ENCODE measurements at places on chromosomes 7 and 10.

DNA sequence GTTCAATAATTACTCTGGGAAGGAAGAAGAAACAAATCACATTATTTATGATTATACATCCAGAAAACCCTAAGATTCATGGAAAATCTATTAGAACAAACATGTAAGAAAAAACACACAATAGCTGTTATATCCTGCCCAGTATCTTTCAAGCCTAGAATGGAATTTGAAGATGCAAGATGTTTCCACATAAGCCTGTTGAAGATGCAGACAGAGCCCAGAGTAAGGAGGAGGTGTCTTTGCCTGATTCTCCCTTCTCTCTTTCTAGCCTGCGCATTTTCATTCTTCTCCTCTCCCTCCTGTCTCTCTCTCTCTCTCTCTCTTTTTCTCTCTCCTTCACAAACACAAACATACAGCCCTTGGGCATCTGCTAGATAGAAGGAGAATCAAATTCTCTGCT lies 170.1 kb upstream of the INHBA start:
- DNase-seq, result no peak

DNA sequence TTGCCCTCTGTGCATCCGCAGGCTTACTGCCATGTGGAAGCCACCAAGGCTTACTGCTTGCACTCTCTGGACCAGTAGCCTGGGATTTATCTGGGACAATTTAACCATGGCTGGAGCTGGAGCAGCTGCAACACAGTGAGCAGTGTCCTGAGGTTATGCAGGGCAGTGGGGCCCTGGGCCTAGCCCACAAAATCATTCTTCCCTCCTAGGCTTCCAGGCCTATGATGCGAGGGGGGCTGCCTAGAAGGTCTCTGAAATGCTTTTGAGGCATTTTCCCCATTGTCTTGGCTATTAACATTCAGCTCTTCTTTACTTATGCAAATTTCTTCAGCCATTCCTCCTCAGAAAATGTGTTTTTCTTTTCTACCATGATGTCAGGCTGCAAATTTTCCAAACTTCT lies 313.6 kb upstream of the CDC14C start:
- DNase-seq, result no peak

DNA sequence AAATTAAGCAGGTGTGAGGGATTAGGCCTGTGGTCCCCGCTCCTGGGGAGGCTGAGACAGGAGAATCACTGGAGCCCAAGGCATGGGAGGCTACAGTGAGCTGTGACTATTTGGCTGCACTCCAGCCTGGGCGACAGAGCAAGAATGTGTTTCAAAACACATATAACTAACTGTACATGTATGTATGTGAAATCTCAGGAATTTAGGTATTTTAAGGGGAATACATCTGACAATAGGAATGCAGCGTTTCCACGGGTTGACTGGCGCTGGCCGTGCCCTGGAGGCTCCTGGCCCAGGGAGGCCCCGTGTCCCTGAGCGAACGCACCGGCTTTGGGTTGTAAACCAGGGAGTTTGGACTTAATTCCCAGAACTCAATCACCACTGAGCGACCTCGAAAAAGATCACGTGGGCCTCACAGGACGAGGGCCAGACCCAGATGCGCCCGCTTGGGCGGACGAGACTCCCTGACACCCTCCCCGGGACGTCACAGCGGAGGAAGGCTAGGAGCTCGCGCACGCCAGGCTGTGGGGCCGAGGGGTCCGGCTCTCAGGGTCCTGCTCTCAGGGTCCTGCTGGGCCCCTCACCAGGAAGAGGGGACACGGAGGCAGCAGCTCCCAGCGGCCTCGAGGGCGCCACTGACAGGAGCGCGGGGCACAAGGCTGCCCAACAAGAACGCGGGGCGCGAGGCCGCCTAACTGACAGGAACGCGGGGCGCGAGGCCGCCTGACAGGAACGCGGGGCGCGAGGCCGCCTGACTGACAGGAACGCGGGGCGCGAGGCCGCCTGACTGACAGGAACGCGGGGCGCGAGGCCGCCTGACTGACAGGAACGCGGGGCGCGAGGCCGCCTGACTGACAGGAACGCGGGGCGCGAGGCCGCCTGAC lies 18.4 kb downstream of the PTPRN2 start:
- no peak for DNase-seq

GRCh38 chr7:26182706-26183105 lies 17.8 kb downstream of the HNRNPA2B1 start:
- no peak for DNase-seq

DNA sequence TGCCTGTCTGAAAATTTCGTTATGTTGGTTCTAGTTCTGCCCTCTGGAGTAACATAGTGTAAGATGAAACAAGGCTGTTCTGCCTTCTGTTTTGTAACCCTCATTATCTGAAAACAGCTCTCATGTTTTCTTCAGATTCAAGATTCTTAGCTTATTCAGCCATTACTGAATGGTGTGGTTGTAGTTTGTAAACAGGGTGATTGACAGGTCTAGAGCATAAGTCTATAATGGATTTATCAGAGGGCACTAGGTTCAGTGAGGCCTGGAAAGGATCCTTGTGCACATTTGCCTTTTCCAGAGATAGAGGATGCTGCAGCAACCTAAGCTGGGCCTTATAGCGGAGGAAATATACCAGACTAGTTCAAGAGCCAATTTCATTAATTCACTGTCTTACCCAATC lies 6.1 kb downstream of the ZNF398 start:
- DNase-seq, result no peak

GRCh38 chr7:2405601-2406345 lies 2.4 kb downstream of the CHST12 start:
- no peak for DNase-seq

- DNase-seq, result no peak
Measured at GRCh38 chr10:110268971-110269370, 35.7 kb downstream of the SMNDC1 start.

- no peak for DNase-seq
Measured at GRCh38 chr10:78604286-78604685, 464.5 kb upstream of the ZMIZ1 start.

- no peak for DNase-seq
Measured at GRCh38 chr10:34824870-34825269, 9.8 kb upstream of the PARD3 start.

GRCh38 chr10:75018686-75019307 lies 92.7 kb upstream of the SAMD8 start:
- no peak for DNase-seq

DNA sequence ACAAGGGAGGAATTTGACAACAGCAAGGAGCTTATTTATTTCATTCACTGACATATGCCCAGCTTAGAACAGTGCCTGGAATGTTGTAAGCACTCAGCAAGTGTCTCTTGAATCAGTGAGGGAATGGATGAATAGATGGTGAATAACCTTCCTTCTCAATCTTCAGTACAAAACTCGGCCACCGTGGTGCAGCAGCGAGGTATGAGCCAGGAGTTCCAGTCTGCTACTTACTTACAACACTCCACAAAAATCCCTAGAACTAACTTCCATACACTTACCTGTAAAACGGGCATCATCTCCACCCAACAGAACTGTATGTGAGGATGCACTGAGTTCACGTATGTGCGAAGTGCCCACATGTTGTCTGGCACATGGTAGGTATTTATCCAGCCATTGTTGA lies 237.4 kb downstream of the WDR11 start:
- no peak for DNase-seq

- no peak for DNase-seq
Measured at GRCh38 chr10:80750268-80750667, 212.6 kb downstream of the SH2D4B start.

DNA sequence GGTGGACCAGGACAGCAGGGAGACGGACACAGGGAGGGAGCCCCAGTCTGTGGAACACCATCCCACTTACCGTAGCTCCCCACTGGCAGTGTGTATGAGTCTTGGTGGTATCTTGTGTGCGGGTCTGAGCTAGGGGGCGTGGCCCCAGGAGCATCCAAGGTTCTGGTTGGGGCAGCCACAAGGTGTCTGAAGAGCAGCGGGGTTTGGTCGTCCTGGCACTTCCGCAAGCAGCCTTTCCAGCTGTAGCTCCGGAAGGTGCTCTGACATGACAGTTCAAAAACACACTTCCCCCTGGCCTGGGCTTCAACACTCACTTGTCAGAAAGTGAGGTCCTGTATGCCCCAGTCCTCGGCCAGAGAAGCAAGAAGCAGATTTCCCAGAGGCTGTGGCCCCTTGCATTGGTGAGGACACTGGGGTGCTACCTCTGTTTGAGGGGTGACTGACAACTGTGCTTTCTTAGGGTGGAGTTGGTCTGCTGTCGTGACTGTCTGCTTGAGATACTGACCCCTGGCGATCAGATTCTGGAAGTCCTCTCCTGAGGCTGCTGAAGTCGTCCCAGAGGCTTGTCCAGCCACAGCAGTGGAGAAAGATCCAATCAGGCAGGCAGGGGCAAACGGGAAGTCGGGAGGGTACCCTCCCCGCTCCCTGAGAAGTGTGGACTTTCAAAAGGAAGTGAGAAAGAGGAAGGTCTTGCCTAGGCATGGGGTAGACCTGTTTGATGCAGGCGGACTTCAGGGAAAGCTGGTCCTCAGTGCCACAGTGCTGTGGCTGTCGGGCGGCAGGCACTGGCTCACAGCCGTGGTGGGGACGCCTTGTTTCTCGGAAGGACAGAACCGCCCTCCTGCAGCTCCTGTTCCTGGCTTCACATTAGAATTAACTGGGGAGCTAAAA lies 51.4 kb upstream of the PFKFB3 start:
- no peak for DNase-seq

- no peak for DNase-seq
Measured at GRCh38 chr10:123897146-123897545, 5.5 kb upstream of the CPXM2 start.

DNA sequence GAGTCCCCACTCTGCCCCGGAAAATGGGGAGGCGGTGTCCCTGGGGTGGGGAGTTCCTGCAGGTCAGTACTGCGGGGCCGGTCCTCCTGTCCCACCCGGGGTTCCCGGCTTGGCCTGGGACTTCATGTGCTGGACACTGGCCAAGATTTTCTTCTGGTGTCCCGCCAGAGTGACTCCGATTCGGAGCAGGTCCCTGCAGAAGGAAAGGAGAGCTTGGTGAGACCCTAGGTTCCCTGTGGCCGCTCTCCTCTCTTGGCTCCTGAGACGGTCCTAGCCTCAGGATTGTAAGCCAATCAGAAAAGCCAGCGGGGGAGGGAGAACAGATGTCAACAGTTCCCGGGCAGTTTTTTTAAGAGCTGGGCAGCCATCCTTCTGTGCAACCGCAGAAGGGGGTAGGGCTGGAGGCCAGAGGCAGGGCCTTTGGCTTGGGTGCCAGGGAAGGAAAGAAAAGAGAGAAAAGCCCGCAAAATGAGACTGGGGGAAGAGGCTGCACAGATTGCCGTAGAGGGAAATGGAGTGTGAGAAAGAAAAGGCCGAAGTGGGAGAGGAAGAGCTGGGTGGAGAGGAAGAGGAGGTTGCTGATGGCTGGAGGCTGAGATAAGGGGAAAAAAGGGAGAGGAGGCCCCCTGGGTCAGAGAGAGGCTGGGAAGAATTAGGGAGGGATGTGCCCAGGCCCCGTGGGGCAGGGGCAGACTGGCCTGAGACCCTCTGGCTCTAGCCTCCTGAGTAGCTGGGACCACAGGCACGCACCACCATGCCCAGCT lies 23.7 kb downstream of the EPHB4 start:
- DNase-seq, result no peak

- no peak for DNase-seq
Measured at GRCh38 chr7:10838228-10838627, 135.4 kb upstream of the PHF14 start.

DNA sequence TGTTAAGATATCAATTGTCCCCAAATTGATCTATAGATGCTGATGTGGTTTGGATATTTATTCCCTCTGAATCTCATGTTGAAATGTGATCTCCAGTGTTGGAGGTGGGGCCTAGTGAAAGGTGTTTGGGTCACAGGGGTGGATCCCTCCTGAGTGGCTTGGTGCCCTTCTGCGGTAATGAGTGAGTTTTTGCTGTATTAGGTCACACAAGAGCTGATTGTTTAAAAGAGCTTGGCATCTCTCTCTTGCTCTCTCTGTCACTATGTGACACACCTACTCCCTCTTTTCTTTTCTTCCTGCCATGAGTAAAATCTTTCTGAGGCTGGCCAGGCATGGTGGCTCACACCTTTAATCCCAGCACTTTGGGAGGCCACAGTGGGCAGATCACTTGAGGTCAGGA lies 98.2 kb upstream of the KAT6B start:
- DNase-seq, result no peak

- no peak for DNase-seq
Measured at GRCh38 chr10:100896876-100897461, 15.8 kb upstream of the SLF2 start.

DNA sequence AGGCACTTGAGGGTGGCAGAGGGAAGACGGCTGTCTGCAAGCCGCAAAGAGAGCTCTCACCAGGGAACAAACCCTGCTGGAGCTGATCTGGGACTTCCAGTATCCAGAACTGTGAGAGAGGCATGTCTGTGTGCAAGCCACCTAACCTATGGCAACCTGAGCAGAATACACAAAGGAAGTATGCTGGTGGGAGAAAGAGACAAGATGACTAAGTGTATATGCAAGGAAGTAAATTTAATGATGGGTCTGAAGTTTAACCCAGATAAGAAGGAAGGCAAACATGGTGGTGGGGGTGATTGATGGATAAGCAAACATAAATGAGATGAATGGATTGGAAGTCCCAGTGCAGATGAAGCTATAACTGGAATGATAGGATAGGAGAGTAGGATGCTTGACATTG lies 293.3 kb downstream of the TWIST1 start:
- DNase-seq, result no peak

- DNase-seq, result no peak
Measured at GRCh38 chr10:130359711-130360110, 223.5 kb downstream of the GLRX3 start.

- no peak for DNase-seq
Measured at GRCh38 chr7:29328045-29328444, 133.5 kb downstream of the CHN2 start.

GRCh38 chr7:51318886-51319579 lies 2.4 kb upstream of the COBL start:
- no peak for DNase-seq

DNA sequence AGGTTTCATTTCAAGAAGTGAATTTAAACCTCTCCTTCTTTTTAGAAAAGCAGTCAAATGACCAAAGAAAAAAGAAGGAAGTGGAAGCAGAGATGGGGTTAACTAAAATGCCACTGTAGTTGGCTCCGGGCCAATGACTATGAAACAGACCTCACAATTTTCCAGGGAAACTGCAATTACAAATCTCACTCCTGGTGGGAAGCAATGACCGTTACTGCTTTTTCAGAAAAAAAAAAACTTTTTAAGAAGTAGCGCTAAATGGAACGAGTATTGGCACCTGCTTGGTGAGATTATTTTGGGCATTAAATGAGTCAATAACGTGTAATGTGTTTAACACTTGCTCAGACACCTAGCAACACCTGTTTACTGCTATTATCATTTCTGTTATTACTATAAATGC lies 1.2 kb downstream of the SFRP4 start:
- DNase-seq, result no peak

GRCh38 chr7:151307536-151307935 lies 34.1 kb upstream of the NUB1 start:
- DNase-seq, result no peak

GRCh38 chr7:109179601-109180000 lies 609.9 kb downstream of the DNAJB9 start:
- DNase-seq, result no peak

DNA sequence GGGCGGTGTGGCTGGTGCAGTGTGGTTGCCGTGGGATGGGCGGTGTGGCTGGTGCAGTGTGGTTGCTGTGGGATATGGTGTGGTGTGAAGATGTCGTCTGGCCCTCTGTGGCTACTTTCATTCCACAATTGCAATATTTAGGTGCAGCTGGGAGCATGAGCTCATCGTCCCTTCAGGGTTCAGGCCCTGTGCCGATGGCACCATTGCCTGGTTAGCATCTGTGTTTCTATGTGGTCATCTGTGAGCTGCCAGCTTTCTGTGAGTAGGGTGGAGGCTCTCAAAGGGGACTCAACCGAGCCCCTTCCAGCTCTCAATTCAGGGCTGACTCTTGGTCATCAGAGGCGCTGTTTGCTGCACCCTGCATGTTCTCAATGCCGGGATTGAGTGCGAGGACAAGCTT lies 3.6 kb downstream of the ADGRA1 start:
- no peak for DNase-seq

GRCh38 chr10:88974446-88975376 lies 15.9 kb upstream of the FAS start:
- DNase-seq, result no peak
